Esophagus (tissue), 2 donors: ENCODE measurements at places on chromosomes 3 and 15. TPM values are rescaled to one million over a fixed set of nuclear protein-coding genes. Genes with fewer than 3 reads are reported as not detected.

The MOBP gene
- not detected for polyA plus RNA-seq

The MORC1 gene
- not detected for polyA plus RNA-seq

The CTXN2 gene
- polyA plus RNA-seq: not detected

The MB21D2 gene
- 1.6 TPM for polyA plus RNA-seq

The FBXW12 gene
- polyA plus RNA-seq: not detected

The MYO5C gene
- polyA plus RNA-seq: 4.9 TPM

The SLC7A14 gene
- not detected for polyA plus RNA-seq

The MYH15 gene
- 0.02 TPM for polyA plus RNA-seq
